Mucosa of descending colon (tissue), 3 donors: ENCODE measurements at places on chromosomes 7 and 10. TPM values are rescaled to one million over a fixed set of nuclear protein-coding genes. Genes with fewer than 3 reads are reported as not detected.

- DNase-seq = no peak
Measured at GRCh38 chr7:132782777-132783640, 206.7 kb upstream of the PLXNA4 start.

DNA sequence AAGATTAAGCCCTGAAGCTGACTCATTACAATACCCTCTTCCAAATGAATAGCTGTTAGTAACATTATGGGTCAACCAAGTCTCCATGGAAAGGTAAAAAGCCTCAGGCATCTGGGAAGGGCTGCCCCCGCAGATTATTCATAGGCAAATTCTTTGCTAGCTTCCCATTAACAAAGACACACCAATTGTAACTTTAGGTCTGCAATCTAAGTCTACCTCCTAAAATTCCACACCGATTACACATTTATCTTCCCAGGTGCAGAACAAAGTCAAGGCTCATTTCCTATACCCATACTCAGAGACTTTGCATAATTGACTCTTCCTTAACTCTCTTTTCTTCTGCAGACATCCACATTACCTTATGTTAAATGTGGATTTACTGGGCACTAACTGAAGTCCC lies 826.3 kb upstream of the MBL2 start:
- no peak for DNase-seq

DNA sequence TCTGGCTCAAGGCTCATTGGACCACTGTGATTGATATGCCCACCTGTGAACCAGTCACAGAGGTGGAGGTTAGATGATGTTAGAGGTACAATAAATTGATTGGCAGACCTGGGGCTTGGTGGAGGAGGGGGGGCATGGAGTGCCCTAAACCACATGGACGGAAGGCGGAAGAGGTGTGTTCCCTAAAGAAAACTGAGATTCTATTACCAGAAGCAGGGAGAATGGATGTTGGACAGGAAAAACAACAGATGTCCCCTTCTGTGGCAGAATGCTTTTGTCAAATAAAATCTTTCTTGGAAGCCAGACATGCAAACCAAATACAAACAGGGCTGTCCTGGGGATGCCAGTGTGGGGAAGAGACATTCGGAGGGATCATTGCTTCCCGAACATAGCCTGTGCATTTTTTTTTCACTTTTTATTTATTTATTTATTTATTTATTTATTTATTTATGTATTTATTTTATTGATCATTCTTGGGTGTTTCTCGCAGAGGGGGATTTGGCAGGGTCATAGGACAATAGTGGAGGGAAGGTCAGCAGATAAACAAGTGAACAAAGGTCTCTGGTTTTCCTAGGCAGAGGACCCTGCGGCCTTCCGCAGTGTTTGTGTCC lies 433.9 kb downstream of the RPS24 start:
- no peak for DNase-seq

The TFEC gene
- 2.8 TPM for total RNA-seq

The GRID1 gene
- 1.9 TPM for total RNA-seq

GRCh38 chr7:32378988-32379387 lies 111.2 kb downstream of the LSM5 start:
- no peak for DNase-seq

- no peak for DNase-seq
Measured at GRCh38 chr7:131021460-131021859, 287.5 kb upstream of the KLF14 start.

The CYTH3 gene
- 11.9 TPM for total RNA-seq

The OR6V1 gene
- total RNA-seq = not detected

- no peak for DNase-seq
Measured at GRCh38 chr10:89516149-89516832, 19.1 kb downstream of the SLC16A12 start.

The TMEM130 gene
- total RNA-seq = 5.4 TPM

The KIF20B gene
- total RNA-seq = 6.0 TPM

The CTAGE4 gene
- total RNA-seq = 7.3 TPM

The ZNF488 gene
- total RNA-seq = 0.47 TPM

GRCh38 chr10:130935128-130935439 lies 376.4 kb downstream of the TCERG1L start:
- DNase-seq = no peak

The LIPK gene
- total RNA-seq = not detected

The HECTD2 gene
- 5.5 TPM for total RNA-seq

DNA sequence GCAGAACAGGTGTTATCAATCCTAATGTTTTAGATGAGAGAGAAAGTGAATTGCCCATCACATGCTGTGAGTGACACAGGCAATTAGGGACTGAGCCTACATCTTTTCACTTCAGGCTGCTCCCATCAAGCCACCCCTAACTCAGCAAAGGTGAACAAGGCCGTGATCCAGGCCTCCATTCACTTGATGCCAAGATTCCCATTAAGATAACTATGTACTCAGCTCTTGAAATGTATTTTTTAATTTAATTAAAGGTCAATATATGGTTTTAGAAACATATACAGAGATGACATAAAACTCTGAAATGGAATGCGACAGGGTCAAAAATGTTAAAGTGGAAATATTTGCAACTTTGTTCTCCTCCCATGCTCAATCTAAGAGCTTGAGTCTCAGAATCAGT lies 27.9 kb upstream of the UBE2H start:
- no peak for DNase-seq

The GNAT3 gene
- not detected for total RNA-seq
